M059J (cell line): ENCODE measurements at places on chromosomes 6 and 20. TPM values are rescaled to one million over a fixed set of nuclear protein-coding genes. Genes with fewer than 3 reads are reported as not detected.

The SRC gene
- 16.5 and 24.3 TPM in 2 replicates for total RNA-seq

DNA sequence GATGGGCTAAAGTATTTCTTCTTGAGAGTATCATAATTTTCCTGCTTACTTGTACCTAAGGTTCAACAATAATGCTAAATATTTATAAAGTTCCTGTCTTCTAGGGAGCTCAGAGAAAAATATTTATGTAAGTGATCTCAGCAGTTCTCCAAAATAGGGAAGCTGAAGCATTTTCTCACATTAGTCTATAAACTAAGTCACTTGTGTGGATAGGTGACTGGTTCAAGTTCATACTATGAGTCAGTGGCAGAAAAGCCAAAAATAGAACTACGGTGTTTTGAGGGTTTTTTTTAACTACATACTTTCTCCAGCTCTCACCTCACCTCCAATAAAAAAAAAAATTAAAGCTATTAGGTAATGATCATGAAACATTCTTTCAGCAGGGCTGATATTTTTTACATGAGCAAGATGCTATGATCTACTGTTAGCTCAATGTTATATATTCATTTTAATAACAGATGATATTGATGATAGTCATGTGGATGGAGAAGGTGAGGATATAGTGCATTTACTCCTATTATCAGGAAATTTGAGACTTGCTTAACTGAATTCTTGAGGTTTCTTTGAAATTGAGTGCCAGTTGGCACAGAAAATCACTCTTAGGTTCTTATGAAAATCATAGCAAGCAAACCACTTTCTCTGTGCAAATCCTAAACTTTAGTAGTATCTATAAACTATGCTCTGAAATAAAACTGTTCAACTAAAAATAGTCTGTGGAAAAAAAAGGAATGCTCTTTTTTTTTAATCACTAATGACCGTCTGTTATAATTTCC lies 4.1 kb upstream of the MOXD1 start:
- DNase-seq = peak; percentile 83

DNA sequence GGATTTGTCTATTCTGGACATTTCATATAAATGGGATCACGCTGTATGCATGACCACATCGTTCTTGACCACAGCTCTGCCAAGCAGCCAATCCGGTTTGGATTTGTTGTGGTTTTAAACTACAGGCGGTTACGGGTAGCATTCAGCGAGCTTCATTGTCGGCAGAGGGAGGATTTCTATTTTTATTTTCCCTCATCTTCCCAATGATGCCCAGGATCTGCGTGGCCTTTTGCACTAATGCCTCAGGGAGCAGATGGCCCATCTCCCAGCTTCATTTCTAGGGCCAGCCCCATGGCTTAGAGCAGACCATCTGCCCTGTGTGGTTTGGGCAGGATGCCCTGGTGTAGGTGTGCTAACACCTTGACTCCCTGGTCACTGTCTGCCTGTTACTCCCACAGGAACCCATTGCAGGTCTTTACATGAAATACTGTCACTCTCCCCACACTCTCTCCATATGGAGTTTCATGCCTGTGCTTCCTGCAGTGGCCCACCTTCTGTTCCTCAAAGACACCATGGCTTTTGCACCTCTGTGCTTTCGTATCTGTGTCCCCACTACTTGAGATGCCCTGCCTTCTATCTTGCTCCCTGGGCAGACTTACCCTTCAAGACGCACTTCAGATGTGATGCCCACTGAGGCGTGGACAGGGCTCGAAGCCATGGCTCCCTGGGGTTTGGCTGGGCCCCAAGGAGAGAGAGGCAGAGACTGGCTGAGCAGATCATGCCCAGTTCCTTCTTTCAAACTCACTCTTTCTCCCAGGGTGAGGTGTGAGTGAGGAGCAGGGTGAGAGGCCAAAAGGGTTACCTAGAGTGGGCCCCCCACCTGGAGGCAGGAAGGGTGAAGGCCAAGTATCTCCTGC lies 26.0 kb downstream of the SDCBP2 start:
- peak; percentile 93 for DNase-seq

DNA sequence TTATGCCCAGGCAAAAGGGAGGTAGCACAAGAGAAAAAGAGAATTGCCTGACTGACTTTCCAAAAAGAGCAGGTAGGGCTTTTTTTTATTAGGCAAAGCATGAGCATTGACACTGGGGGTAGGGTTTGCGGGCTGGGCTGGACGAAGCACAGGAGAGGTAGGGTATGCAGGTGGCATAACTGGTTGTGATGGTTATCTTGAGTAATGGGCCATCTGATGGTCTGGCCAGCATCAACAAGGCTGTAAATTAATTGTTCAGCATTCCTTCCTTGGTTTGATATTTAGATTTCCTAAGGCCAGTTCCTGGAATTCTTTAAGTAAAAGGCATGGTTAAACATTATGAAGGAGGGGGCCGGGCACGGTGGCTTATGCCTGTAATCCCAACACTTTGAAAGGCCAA lies 13.9 kb upstream of the BFSP1 start:
- no peak for DNase-seq

- no peak for DNase-seq
Measured at GRCh38 chr20:3734111-3734843, 1.8 kb downstream of the HSPA12B start.
